ENCODE measurements at places on chromosomes 5 and 9.

GRCh38 chr9:129667378-129667777 is 1.9 kb downstream of the PRRX2 start:
- DNase-seq, result no peak

DNA sequence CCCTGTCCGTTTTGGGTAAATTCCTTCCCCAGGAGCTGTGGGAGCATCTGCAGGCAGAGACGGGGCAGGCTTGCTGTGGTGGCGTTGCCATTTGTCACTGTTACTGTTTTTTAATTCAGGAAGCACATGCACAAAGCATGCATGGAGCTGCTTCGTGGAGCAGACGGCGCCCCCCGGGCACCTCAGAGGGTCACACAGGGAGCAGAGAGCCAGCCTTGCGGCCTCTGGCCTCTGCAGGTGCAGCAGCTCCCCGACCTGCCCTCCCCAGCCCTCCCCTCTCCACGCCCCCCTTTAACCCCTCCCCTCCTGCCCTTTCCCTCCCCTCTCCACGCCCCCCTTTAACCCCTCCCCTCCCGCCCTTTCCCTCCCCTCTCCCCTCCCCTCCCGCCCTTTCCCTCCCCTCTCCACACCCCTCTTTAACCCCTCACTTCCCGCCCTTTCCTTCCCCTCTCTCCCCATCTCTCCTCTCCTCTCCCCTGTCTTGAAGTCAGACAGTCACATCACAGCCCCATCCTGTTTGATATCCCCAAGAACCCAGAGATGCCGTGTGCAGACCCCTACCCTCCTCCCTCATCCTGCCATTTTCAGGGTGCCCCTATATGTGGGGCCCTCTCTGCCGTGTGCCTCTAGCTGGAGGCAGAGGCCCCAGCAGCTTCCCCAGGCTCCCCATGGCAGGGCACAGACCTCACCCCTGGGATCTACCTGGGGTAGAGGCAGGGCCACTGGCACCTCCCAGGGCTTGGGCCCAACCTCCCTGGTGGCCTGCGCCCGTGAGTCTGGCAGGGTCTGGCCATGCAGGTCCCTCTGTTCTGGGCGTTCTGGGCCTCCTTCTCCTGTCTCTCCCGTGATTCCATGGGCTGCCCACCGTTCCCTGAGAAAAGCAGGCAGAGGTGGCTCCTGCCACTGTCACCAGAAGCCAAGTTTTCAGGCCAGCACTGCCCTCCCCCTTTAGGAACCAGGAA is 29.6 kb upstream of the UBAC1 start:
- DNase-seq, result peak; percentile 61

GRCh38 chr5:113336975-113337374 is 97.8 kb downstream of the TSSK1B start:
- DNase-seq, result peak; percentile 14

DNA sequence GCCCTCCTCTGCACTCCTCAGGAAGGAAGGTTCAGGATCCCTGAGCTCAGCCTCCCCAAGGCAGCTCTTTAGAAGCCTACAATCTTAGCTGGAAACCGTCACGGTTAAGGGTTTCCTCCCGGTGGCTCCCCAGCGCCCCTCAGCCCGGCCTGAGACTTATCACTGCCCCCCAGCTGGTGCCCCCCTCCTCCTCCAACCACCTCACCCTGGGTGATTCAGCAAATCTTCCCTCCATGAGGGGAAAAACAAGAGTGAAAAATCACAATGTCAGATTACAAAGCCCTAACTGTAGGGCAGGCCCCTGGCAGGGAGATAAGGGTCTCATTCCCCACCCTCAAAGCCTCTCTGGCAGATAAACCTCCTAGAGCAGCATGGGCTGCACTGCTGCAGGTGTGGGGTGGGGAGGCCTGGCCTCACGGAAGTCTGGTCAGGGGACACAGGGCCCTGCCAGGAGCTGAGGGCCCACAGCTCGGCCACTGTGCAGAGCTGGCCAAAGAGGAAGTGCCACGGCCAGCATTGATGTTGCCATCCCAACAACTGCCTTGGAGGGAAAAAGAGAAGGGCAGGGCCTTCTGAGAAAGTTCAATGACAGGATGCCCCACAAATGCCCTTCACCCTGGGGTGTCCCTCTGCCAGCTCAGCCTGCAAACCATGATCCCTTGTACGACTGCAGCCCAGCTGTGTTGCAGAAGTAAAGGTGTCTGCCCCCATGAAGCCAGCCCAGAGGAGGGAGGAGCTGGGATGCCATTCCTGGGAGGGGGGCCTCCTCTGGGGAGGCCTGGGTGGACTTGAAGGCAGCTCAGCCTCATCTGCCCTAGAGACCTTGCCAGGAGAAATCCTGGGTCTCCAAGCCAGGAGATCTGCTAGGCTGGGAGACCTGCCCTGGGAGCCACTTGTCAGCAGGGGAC is 25.9 kb downstream of the GFI1B start:
- no peak for DNase-seq

GRCh38 chr5:149759986-149760853 is 30.1 kb downstream of the PPARGC1B start:
- no peak for DNase-seq

DNA sequence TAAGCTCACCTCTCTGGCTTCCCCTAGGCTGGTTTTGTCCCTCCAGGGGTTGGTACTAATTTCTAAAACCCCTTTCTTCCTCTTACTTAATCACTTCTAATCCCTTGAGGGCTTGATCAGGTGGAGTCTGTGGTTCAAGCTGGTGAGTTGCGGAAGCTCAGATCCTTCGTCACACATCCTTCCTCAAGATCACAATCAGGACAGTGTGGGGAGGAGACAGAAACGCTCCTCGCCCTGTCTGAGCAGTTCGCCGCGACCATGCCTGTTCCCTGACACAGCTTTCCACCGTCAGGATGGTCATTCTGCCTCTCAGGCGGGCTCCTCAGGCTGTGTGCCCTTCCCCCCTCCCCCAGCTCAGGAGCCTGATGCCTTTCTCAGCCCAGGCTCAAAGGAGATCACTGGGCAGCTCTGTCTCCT is 24.3 kb downstream of the CPLX2 start:
- DNase-seq, result peak; percentile 69

DNA sequence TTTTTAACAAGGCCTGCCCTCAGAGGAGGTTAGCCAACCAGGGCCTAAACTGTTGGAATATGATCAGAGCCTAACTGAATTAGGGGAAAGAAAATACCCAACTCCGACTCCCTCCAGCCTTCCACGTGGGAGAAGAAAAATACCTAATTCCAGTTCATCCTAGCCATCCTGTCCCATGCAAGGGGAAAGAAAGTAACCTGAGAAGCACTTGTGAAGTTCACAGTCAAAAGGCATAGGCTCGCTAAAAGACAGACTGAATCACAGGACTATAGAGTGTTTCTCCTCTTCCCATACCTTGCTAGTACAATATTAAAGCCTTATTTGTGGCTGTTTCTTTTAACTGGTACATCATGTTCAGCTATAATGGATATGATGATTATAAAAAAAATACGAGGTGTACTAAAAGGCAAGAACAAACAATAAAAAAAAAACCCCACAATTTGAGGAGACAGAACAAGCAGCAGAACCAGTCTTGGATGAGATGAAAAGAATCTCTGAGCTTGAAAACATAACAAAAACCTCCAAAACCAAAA is 18.0 kb upstream of the ATP10B start:
- DNase-seq, result no peak

- no peak for DNase-seq
Measured at GRCh38 chr9:134966270-134966669, 48.6 kb upstream of the FCN1 start.

GRCh38 chr5:53694520-53695022 is 134.1 kb downstream of the NDUFS4 start:
- DNase-seq, result no peak

GRCh38 chr5:176446884-176447590 is 1.1 kb upstream of the FAF2 start:
- DNase-seq, result no peak

DNA sequence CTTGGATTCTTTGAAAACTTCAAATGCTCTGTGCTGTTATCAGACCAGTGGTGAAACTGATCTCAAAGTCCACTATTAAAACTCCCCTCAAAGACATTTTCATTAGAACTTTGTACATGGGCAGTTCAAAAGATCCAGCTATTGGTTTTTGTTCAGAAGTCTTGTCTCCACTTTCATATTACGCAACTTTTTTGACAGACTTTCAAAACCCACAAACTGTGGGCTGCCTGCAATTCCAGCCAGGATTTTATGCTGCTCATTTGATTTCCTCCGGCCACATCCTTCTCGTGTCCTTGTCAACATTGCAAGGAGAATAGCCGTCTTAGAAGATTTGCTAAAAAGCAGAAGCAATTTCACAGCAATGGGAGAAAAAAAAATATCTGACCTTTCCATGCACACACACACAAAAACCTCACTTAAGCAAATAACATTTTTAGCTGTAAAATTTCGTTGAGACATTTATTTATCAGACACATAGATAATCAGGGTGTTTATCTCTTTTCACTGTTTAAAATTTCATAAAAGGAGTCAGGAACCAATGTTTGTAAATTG is 1990.5 kb downstream of the MAT2B start:
- DNase-seq, result no peak

- no peak for DNase-seq
Measured at GRCh38 chr9:86966852-86967511, 19.7 kb upstream of the GAS1 start.

DNA sequence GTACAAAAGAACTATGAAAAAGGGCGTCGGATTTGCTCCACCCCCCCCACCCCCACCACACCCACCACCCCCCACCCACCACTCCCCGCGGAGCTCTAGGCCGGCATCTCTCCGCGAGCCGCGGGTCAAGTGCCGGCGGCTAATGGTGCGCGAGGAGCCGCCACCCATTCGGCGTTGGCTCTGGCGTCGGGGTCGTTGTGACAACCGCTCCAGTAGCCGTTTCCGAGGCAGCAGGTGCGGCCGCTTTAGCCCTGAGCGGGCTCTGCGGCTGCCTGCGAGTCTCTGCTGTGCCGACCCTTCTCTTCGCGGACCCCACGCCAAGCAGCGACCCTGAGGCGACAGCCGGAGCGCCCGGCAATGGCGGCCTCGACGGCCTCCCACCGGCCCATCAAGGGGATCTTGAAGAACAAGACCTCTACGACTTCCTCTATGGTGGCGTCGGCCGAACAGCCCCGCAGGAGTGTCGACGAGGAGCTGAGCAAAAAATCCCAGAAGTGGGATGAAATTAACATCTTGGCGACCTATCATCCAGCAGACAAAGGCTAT is at the start of gene PPP1R2B:
Gene PPP1R2B, plus strand, starts transcription at position 90 of the 546 bp plus-strand sequence. Its CDS starts 268 bp downstream, at position 358.
- DNase-seq, result no peak

DNA sequence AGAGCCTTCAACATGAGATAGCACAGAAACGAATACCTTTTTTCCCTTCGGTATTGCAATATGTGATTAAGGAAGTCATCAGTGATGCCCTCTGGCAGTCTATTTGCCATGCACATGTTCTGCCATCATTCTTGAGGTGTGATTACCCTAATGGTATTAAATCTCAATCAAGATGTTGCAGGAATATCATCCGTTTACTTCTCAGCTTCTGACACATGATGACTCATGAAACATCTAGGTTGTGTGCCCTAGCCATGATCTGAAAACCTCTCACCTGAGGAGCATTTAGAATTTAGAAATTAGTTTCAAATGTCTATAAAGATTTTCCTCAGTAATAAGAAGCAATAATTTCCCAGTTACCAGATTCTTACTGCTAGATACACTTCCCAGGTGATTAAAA is 209.1 kb downstream of the ADGRV1 start:
- DNase-seq, result no peak

DNA sequence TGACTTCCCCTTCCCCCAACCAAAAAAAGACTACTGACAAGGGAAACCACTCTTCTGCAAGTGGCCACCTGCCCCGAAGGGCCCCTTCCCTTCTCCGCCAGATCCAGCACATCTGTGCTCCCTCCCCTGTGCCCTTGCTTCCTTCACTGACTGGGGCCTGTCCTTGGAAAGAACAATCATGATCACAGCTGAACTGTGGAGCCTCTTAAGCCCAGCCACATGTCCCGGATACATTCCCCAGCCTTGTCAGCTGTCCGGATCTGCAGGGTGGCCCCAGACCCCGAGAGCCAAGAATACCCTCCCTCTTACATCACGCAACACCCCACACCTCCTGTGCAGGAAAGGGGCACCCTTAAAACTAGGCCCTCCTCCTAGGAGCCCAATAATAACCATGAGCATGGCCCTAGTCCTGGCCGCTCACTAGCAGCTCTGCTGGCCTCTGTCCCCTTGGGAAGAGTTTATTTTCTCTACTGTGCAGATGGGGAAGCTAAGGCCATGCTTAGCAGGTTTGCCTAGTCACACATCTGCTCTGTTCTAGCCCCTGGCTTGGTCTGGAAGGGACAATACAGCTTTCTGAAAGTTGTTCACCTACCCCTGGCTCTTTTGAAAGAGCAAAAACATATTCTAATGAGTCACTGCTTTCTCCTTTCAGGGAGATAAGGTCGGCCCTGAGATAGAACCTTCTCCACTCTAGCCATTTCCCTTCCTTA is 3.8 kb downstream of the SPRY4 start:
- DNase-seq, result no peak

- DNase-seq, result no peak
Measured at GRCh38 chr5:178515776-178516503, 74.3 kb downstream of the COL23A1 start.

DNA sequence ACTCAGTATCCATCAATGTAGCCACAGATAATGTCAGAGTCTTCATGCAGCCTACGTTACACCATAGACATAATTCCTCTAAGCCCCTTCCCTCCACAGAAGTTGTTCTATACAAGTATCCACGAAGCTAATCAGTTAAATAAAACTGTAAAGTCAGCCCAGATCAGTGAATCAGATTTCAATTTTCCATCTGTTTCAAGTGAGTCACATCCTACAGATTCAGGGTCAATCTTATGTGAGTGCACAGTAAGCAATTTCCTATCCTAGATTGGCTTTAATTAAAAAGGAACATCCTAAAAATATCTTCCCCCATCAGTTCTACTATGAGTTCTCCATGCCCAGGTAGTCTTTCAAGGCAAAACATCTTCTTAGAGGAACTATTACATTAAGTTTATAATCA is 402.5 kb downstream of the EFNA5 start:
- DNase-seq, result no peak

- no peak for DNase-seq
Measured at GRCh38 chr5:38831117-38831516, 14.7 kb upstream of the OSMR start.

DNA sequence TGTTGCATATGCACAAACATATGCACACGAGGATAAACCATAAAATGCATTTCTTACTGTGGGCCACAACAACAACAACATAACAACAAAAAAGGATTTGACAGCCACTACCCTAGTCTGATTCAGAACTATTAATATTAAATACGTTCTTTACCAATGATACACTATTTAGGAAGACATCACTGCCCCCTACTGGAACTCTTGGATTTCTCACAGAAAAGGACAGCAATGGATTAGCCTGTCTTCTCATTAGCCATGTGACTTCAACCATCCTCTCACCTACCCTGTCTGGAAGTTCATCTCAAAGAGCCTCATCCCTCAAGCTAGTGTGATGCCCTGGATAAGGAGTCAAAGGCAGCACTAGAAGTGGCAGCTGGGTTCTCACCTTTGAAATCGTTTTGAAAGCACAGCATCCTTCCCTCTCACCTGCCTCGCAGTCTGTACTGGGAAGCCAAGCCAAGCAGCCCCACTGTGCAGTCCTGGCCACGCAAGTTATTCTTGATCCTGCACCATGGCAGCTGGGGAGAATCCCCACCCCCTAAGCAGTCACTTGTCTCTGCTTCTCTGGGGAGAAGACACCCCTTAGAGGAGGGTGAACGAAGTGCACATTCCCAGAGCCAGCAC is 64.6 kb downstream of the SH3TC2 start:
- peak; percentile 38 for DNase-seq
